ENCODE measurements at places on chromosomes 11 and 22. TPM values are rescaled to one million over a fixed set of nuclear protein-coding genes. Genes with fewer than 3 reads are reported as not detected.

DNA sequence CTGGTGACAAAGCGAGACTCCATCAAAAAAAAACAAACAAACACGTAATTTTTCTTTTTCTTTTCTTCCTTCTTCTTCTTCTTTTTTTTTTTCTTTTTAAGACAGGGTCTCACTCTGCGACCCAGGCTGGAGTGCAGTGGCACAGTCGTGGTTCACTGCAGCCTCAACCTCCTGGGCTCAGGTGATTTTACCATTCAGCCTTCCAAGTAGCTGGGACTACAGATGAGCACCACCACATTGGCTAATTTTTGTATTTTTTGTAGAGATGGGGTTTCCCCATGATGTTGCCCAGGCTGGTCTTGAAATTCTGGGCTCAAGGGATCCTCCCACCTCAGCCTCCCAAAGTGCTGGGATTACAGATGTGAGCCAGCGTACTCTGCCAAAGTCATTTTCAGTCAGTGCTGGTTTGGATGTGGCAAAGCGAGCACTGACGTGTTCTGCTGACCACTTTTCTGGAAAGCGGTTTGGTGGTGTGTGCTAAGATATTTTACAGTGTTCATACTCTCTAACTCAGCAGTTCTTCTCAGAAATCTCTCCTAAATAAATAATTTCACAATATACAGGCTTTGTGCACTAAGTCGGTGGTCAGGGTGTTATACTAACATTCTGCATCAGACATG is 10.7 kb downstream of the FAM118A start:
- H3K27me3 ChIP-seq = no peaks in the 10 kb centered on the region
- DNase-seq = no peak
- peak overlapping the region; percentile 95 for H3K27ac ChIP-seq
- H3K4me1 ChIP-seq = peaks cover 62% of the 10 kb centered on the region

DNA sequence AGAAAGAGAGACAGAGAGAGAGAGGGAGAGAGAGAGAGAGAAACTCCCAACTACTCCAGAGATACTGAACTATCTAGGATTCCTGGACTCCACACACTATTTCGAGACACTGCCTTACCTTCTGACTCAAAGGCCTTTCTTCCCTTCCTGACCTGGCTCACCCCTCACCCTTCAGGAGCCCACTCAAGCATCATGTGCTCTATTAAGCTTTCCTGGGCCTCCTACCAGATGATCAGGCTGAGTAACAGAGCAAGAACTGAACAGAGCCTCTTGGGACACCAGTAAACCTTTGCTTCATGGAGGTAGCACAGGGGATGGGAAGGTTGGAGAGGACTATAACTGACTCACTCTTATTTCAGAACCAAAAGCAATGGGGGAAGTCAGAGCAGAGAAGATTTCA is 31.4 kb downstream of the PLEKHA7 start:
- H3K27ac ChIP-seq = no peak overlapping the region
- no peaks in the 10 kb centered on the region for H3K27me3 ChIP-seq
- H3K4me3 ChIP-seq = no peak overlapping the region
- no peaks in the 10 kb centered on the region for H3K36me3 ChIP-seq

- H3K4me3 ChIP-seq = no peak overlapping the region
- no peaks in the 10 kb centered on the region for H3K36me3 ChIP-seq
- peak; percentile 20 for DNase-seq
- no peak overlapping the region for H3K27ac ChIP-seq
- H3K27me3 ChIP-seq = peaks cover 25% of the 10 kb centered on the region
- no peaks in the 10 kb centered on the region for H3K4me1 ChIP-seq
These were observed 38.5 kb upstream of the GLYATL1 start for GRCh38 chr11:58900479-58901420.

- H3K4me3 ChIP-seq = no peak overlapping the region
- peaks cover 2% of the 10 kb centered on the region for H3K4me1 ChIP-seq
- peaks cover 12% of the 10 kb centered on the region for H3K27me3 ChIP-seq
- DNase-seq = no peak
- H3K27ac ChIP-seq = no peak overlapping the region
- no peaks in the 10 kb centered on the region for H3K36me3 ChIP-seq
These were observed 20.3 kb downstream of the DKK3 start for GRCh38 chr11:11988099-11988651.

DNA sequence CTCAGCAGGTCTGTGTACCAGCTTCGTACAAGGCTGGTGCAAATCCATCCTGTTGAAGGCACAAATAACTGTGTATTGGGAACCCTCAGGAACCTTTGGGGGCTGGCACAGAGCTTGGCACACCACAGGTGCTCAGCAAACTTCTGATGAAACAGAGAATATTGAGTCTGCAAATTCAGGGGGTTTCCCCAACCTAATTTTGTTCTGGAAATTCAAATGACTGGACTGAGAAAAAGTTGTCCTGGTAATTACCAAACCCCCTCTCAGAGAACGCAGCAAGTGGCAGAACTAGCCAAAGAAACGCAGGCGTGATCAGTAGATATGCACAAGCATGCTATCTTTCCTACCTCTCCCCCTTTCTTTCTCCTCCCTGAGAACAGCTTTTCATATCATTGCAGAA is 47.6 kb downstream of the LIF start:
- no peak for DNase-seq
- peak overlapping the region; percentile 63 for H3K27ac ChIP-seq
- peaks cover 54% of the 10 kb centered on the region for H3K4me1 ChIP-seq
- no peaks in the 10 kb centered on the region for H3K27me3 ChIP-seq
- peaks cover 20% of the 10 kb centered on the region for H3K36me3 ChIP-seq
- no peak overlapping the region for H3K4me3 ChIP-seq

- no peaks in the 10 kb centered on the region for H3K4me1 ChIP-seq
- no peaks in the 10 kb centered on the region for H3K36me3 ChIP-seq
- no peaks in the 10 kb centered on the region for H3K27me3 ChIP-seq
- no peak overlapping the region for H3K27ac ChIP-seq
- H3K4me3 ChIP-seq = no peak overlapping the region
These were observed 112.0 kb upstream of the ARHGAP42 start for GRCh38 chr11:100574894-100575769.

GRCh38 chr22:49244466-49245420 is 582.9 kb downstream of the BRD1 start:
- H3K27ac ChIP-seq = no peak overlapping the region
- H3K4me1 ChIP-seq = no peaks in the 10 kb centered on the region
- no peaks in the 10 kb centered on the region for H3K36me3 ChIP-seq
- no peak overlapping the region for H3K4me3 ChIP-seq
- peak; percentile 4 for DNase-seq
- H3K27me3 ChIP-seq = peaks cover 5% of the 10 kb centered on the region

- H3K36me3 ChIP-seq = no peaks in the 10 kb centered on the region
- H3K27ac ChIP-seq = no peak overlapping the region
- H3K4me3 ChIP-seq = no peak overlapping the region
- no peak for DNase-seq
- H3K27me3 ChIP-seq = peaks cover 37% of the 10 kb centered on the region
These were observed 161.5 kb downstream of the CACNA1I start for GRCh38 chr22:39731881-39732555.

DNA sequence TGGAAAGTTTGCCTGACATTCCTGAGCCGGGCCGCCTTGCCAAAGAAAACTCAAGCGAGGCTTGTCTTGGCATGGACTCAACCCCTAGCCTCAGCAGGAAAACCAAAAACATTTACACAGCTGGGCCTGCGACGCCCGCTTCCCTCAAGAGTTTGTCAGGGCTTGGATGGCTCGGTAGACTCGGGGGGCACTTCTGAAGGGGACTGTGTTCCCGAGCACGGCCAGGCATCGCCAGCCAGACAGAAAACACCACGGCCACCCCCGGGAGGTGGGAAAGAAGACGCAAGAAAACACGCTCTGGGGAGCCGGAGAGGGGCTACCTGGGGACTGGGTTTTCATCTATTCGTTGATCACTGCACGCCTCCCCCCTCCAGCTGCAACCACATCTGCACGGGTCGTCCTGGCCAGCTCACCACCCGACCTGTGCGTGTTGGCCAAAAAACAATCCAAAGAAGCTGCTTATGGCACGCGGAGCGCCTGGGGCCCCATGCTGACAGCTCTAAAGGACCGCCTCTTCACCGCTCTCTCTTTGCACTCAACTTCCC is 380.7 kb downstream of the MN1 start:
- peaks cover 11% of the 10 kb centered on the region for H3K27me3 ChIP-seq
- no peak for DNase-seq
- no peaks in the 10 kb centered on the region for H3K4me1 ChIP-seq

- no peaks in the 10 kb centered on the region for H3K27me3 ChIP-seq
- H3K36me3 ChIP-seq = peaks cover 68% of the 10 kb centered on the region
- H3K4me1 ChIP-seq = no peaks in the 10 kb centered on the region
- H3K27ac ChIP-seq = no peak overlapping the region
- no peak overlapping the region for H3K4me3 ChIP-seq
These were observed 15.6 kb downstream of the DCUN1D5 start for GRCh38 chr11:103076361-103076760.

DNA sequence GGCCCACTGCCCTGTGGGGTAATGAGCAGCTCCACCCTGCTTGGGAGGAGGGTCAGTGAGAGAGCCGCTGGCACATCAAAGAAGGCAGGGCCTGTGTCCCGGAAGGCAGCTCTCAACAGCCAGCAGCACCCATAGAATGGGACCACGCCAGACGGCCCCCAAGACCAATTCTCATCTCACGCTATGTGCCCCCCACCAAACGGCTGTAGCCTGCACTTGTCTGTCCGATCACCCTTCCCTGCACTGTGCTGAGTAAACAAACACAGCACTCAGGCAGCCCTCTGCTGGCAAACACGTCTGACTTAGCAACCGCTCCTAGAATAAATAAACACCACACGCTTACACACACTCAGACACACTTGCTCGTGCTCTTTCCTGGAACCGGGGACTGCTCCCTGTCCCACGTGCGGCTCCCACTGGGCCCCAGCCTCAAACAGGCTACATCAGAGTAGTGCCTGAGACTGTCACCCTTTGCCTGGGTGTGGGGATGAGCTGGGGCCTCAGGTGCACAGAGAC is 53.2 kb upstream of the CDON start:
- no peak for DNase-seq
- no peaks in the 10 kb centered on the region for H3K27me3 ChIP-seq
- no peak overlapping the region for H3K27ac ChIP-seq
- H3K4me1 ChIP-seq = no peaks in the 10 kb centered on the region

DNA sequence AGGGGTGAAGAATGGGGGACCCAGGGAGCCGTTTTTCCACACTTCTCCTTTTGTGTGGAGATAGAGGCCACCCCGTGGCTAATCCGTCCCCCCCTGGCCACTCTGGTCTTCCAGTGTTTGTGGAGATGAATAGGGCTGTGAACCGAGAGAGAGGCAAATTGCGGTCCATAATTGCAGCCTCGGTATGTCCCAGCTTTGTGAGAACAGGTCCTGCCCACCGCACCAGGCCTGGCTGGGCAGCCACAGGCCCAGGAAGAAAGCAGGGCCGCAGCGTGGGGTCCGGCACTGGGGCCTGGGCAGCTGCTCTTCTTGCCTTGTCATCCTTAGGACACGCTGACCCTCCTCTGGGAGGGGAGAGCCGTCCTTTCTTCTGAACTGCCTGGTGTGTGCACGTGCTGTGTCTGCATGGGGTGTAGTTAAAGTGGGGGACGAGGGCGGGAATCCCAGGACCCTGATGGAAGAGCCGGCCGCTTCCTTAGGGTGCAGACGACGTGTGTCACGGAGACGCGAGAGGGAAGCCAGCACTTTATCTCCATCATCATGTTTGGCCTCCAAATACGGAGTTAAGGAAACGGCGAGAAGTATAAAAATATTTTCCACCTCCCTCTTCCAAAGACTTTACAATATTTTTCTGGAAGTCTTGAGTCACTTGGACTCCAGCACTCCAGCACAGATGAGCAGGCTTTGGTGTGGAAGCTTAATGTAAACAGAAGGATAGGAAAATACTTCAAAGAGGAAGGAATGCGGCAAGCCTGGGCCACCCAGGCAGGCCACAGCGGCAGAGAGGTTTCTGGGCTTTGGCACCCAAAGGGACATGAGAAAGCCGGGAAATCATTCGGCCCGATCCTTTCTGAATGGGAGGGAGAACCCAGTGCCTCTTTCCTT is 1248.4 kb downstream of the BRD1 start:
- peaks cover 2% of the 10 kb centered on the region for H3K36me3 ChIP-seq
- DNase-seq = no peak
- H3K27ac ChIP-seq = no peak overlapping the region
- H3K27me3 ChIP-seq = peaks cover 15% of the 10 kb centered on the region
- no peak overlapping the region for H3K4me3 ChIP-seq

DNA sequence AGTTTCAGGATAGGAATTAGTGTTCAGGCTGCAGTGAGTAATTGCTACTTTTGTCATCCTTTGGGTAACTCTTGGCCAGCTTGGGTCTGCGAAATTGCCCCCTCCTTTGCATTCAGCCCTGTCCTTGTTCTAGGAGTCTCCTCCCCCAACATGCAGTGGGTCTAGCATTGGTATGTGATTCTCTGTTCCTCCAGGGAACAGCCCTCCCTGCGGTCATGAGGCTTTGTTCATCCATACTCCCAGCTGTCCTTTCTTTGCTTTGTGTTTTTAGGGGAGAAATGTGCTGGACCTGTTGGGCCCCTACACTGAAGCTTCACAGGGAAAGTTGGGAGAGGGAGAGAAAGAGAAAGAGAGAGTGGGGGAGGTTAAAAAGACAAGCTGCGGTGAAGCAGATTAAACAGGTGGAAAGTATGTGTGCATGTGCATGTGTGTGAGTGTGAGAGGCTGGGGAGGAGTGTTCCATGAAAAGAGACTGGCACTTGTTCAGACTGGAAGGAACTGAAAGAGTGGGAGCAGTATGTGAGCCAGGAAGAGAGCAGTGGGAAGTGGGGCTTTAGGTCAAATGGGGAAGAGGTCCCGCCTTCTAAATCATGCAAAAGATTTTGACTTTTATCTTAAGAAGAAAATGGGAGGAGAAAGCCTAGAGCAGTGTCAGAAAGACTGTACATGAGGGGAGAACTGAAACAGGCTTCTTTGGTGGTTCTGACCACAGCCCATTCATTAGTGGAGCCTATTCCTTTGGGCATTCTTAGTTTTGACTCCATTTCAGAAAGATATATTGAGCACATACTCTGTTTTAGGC is 17.9 kb upstream of the SESN3 start:
- no peaks in the 10 kb centered on the region for H3K36me3 ChIP-seq
- H3K4me3 ChIP-seq = no peak overlapping the region
- no peak for DNase-seq
- peaks cover 31% of the 10 kb centered on the region for H3K4me1 ChIP-seq

DNA sequence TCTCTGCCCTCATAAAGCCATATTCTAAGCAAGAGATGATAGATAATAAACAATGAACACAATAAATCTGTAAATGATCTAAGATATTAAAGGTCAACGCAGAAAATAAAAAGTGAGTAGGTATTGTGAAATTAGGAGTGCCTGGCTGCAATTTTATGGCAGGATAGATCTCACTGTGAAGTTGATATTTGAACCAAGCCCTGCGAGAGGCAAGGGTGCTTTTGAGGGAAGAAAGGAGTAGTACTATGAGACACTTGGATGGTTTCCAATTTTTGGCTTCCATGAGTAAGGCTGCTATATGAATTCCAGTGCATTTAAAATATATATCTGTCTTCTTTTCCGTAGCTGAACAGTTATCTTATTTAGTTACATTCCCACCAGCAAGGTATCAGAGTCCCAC is 720.0 kb upstream of the CNTN5 start:
- DNase-seq = no peak
- no peaks in the 10 kb centered on the region for H3K27me3 ChIP-seq
- H3K36me3 ChIP-seq = no peaks in the 10 kb centered on the region
- H3K4me3 ChIP-seq = no peak overlapping the region

The NXPE4 gene
- total RNA-seq = not detected

The LARGE1 gene
- 0.39 TPM for total RNA-seq

The EMSY gene
- 31.5 TPM for total RNA-seq

The SLC22A12 gene
- total RNA-seq = not detected

The B3GAT1 gene
- total RNA-seq = 0.27 TPM

The JAM3 gene
- total RNA-seq = 2.4 TPM

The LIF gene
- total RNA-seq = 932 TPM

The MUC2 gene
- total RNA-seq = not detected

The SAA1 gene
- not detected for total RNA-seq

The HORMAD2 gene
- 0.53 TPM for total RNA-seq

The OR8J3 gene
- not detected for total RNA-seq

Data from activated T-helper 2 cell treated with anti-CD3 and anti-CD28 coated beads, Interferon-gamma antibody, Interleukin-2, Interleukin-4, amounts not matched to agents 10 μg/mL and 5 μg/mL and 100 μg/mL, durations not matched to agents 14 hours and 24 hours and 36 hours (primary cell).